ENCODE measurements at places on chromosomes 5 and 9.

GRCh38 chr5:86894056-86894455 lies 276.3 kb downstream of the COX7C start:
- no peak for ATAC-seq

DNA sequence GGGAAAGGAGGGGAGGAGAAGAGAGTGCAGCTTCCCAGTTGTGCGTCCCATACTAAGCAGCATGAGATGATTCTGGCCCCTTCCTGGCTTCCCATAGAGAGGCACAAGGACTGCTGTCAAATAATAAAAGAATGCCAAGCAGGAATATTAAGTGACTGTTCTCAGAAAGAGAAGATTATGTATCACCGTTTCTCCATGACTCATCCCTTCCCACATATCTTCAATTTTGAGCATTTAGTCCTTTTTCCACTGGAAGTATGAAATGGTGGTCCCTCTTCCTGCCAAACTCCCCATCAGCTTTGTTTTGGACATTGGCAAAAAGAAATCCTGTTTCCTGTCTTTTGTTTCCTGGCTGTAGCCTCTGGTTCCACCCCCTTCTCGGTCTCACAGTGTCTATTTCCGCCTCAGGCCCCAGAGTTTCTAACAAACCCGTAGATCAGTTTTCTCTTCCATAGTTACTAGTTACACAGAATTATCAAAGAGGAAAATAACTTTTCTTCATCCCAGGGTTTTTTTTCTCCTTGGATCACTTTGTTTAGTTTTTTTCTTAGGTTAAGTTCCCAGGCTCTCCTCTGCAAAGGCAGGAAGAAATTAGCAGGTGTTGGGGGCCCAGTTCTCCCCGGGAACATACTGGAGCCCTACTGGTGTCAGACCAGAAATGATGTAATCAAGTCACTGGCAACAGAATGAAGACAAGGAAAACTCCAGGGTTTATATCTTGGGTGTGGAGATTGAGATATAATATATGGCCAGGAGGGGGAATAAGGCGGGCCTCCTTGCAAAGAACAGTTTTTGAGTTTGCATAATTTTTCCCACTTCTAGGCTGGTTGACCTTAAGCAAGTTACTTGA lies 26.4 kb upstream of the ARHGAP26 start:
- ATAC-seq = no peak

DNA sequence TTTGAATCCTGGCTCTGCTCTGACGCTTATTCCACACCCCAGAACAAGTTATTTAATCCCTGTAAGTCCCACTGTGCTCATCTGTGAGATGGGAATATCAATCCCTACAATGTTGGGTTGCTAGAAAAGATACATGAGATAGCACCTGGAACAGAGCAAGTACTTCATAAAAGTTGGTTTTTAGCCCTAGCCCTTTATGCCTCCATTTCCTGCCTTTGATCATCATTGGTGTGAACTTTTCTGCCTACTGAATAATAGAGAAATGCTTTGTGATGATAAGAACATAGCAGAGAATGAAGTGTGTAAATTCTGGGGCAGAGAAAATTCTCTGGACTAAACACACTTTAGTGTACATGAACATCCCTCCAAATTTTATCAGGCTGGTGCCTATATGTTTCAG lies 90.3 kb upstream of the RANBP6 start:
- no peak for ATAC-seq

DNA sequence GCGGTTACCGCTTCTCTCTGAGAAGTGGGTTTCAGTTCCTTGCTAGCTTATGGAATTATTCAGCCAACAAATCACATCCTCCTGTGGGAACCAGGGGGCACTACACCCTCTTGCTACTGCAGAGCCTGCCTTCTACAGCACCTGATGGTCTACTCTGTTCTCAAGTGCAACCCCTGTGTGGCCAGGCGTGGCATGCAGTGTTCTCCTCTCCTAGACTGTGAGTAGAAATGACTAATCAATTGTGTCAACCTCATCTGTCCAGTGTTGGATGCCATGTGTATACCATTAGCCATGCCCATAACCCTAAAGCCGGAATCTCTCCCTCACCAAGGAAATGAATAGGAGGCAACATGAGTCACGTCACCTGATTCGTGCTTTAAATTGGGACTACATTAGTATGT lies 117.2 kb upstream of the LIFR start:
- no peak for ATAC-seq

DNA sequence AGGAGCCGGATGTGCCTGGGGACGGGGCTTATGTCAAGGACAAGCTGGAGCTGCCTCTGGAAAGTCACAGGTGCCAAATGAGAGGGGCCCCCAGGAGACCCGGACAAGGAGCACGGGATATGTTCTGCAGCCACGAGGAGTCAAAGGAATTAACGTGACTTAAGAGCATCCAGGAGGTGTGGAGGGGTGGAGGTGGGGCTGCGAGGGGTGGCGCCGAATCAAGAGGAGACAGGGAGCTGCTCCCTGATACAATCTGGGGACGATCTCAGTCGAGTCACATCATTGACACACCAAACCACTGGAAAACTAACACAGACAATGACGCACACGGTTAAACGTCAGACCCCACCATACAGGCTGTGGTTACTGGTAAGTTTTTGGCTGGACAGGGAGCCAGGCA lies 10.4 kb downstream of the CCDC127 start:
- no peak for ATAC-seq

DNA sequence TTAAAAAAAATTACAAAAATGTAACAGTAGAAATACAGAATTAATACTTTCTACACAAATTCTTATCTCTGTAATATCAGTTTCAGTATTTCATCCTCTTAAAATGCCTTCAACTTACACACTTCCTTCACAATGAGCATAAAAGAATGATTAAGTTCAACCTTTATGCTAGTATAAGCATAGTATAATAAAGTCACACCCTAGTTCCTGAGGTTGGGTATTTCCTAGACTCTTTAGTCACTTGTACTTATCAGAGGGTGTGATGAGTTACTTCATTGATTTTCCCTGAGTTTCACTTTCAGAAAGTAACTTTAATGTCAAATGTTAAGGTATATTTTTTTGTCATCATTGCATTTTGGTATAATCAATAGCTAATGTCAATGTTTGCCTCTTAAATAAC lies 302.4 kb downstream of the PDE4D start:
- peak; percentile 93 for ATAC-seq

DNA sequence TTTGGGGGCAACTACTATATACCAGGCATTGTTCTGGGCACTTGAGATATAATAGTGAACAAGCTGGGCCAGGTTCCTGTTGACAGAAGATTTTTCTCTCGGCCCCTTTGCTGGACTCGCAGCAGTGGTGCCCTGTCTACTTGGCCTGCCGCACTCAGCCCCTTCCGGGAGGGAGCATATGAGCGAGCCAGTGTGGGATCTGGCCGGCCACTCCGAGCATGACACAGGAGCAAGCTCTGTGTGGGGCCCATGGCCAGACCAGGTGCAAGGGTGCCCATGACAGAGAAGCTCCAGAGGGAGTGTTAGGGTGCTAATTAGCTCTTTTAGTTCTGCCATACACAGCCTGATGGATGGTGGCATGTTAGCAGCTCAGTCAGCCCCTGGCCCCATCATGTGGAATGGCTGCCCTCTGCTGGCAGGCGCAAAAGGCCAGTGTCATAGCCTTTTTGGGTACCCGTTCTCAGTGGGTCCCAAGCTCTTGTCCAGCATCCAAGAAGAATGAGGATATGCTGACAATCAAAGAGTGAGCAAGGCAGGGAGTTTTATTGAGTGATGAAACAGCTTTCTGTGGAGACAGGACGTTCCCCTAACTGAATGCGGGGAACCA lies 9.3 kb upstream of the KIF4B start:
- ATAC-seq = peak; percentile 39

DNA sequence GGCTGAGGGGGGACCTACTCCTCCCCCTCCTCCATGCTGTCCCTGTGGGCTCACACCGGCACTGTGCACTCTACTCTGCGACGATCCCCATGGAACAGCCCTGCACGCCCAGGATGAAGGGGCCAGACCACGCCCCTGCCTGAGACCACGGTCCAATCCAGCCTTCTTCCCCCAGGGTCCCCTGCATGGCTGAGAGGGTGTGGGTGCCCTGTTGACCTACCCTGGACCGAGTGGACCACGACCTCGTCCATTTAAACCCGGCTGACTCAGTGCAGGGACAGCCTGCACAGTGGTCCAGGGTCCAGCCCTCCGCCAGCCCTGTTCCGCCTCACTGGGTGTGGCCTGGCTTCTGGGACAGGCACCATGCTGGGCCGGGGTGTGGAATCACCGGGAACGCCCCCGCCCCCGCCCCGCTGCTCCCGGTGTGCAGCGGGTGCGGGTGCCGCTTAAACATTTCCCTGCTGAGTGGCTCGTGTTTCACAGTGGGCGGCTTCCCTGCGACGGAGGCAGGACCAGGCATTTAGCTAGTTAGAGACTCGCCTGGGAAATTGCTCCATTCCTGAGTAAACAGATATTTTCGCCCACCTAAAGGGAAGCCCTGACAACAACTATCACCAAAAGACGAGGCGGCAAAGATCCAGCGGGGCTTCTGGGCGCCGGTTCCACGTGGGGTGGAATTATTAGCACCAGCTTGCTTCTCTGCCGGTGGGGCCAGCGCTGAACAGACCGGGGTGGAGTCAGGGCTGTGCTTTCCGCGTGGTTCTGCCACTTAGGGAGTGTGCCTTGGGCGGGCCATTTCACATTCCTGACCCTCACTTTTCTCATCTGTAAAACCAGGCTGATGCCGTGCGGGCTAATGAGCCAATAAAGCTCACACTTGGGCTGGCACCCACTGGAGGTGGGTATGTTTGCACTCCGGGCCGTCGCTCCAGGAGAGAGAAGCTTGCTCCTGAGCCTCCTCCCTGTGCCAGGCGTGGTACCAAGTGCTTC lies 22.6 kb downstream of the DBH start:
- peak; percentile 51 for ATAC-seq

GRCh38 chr5:31717561-31717960 lies 78.6 kb downstream of the PDZD2 start:
- ATAC-seq = no peak

GRCh38 chr5:92749943-92750342 lies 831.1 kb downstream of the NR2F1-AS1 start:
- ATAC-seq = no peak
